ENCODE measurements at places on chromosomes 13 and 19. TPM values are rescaled to one million over a fixed set of nuclear protein-coding genes. Genes with fewer than 3 reads are reported as not detected.

- no peak overlapping the region for H3K4me3 ChIP-seq
- peaks cover 18% of the 10 kb centered on the region for H3K4me1 ChIP-seq
- no peak overlapping the region for H3K27ac ChIP-seq
- no peak for DNase-seq
These were observed 731.3 kb downstream of the UQCRFS1 start for GRCh38 chr19:28481674-28482073.

GRCh38 chr13:67844574-67844973 is 614.4 kb upstream of the PCDH9 start:
- no peaks in the 10 kb centered on the region for H3K4me1 ChIP-seq
- H3K4me3 ChIP-seq: no peak overlapping the region
- no peaks in the 10 kb centered on the region for H3K36me3 ChIP-seq
- DNase-seq: no peak
- no peak overlapping the region for H3K27ac ChIP-seq
- H3K27me3 ChIP-seq: no peaks in the 10 kb centered on the region

- peak overlapping the region; percentile 19 for H3K27ac ChIP-seq
- no peak overlapping the region for H3K4me3 ChIP-seq
- peaks cover 58% of the 10 kb centered on the region for H3K4me1 ChIP-seq
- no peaks in the 10 kb centered on the region for H3K27me3 ChIP-seq
These were observed 26.9 kb downstream of the POU2F2 start for GRCh38 chr19:42105368-42105767.

DNA sequence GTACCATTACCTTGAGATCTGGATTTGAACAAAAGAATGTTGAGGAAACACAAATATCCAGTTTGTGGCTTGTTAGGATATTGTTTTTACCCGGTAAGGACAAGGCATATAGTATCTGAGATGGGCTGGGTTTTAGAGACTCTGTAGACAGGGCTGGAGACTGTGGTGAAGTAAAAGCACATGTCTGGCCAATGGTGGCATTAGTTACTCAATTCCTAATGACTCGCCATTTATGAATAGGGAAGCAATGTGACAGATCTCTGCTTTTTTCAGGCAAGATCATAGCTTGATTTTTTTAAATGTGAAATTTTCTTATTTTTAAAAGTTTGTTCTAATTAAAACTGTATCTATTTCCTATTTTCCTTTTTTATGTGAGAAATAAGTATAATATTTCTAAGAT is 371.1 kb upstream of the SPRY2 start:
- H3K36me3 ChIP-seq: no peaks in the 10 kb centered on the region
- no peak overlapping the region for H3K27ac ChIP-seq
- DNase-seq: no peak

- H3K4me3 ChIP-seq: no peak overlapping the region
- H3K36me3 ChIP-seq: no peaks in the 10 kb centered on the region
- H3K4me1 ChIP-seq: peaks cover 23% of the 10 kb centered on the region
- peak; percentile 39 for DNase-seq
- peaks cover 28% of the 10 kb centered on the region for H3K27me3 ChIP-seq
These were observed 10.1 kb downstream of the GRIN2D start for GRCh38 chr19:48403606-48404005.

DNA sequence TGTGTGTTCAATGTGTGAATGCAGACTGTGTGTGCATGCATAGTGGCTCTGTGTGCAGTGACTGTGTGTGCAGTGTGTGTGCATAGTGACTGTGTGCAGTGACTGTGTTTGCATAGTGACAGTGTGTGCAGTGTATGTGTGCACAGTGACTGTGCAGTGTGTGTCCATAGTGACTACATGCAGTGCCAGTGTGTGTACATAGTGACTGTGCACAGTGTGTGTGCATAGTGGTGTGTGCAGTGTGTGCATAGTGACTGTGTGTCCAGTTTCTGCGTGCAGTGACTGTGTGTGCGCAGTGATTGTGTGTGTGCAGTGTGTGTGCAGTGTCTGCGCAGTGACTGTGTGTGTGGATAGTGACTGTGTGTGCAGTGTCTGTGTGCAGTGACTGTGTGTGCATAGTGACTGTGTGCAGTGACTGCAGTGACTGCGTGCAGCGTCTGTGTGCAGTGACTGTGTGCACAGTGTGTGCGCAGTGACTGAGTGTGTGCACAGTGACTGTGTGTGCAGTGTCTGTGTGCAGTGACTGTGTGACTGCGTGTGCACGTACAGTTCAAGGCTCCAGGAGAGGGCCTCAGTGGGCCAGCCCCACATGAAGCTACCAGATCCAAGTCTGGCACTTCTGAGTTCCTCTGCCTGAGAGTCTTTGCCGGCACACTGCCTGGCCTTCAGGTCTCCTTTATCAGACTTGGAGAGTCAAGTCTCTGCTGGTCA is 90.3 kb downstream of the IER2 start:
- peaks cover 24% of the 10 kb centered on the region for H3K4me1 ChIP-seq
- no peaks in the 10 kb centered on the region for H3K27me3 ChIP-seq
- no peak overlapping the region for H3K4me3 ChIP-seq
- DNase-seq: no peak

DNA sequence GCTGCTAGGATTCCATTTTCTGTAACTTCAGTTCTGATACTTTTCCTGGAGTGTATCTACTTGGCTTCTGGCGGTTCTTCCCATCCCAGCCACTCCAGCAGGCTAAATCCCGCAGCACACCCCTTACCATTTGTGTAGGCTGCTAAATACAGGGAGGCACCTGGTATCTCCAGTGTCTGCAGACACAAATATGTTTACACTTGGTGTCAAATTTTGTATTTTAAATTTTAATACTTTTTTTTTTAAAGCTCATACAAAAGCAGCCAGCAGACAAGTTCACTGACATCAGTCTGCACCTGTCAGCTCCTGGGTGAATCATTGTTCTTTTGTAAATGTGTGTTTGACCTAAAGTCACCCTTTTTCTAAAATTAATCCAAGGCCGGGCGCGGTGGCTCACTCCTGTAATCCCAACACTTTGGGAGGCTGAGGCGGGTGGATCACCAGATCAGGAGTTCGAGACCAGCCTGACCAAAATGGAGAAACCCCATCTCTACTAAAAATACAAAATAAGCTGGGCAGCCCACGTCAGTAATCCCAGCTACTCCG is 3.4 kb upstream of the ZSCAN4 start:
- H3K4me1 ChIP-seq: peaks cover 5% of the 10 kb centered on the region
- H3K27ac ChIP-seq: no peak overlapping the region
- H3K4me3 ChIP-seq: peak overlapping the region; percentile 86
- DNase-seq: no peak
- no peaks in the 10 kb centered on the region for H3K36me3 ChIP-seq
- peaks cover 30% of the 10 kb centered on the region for H3K27me3 ChIP-seq

DNA sequence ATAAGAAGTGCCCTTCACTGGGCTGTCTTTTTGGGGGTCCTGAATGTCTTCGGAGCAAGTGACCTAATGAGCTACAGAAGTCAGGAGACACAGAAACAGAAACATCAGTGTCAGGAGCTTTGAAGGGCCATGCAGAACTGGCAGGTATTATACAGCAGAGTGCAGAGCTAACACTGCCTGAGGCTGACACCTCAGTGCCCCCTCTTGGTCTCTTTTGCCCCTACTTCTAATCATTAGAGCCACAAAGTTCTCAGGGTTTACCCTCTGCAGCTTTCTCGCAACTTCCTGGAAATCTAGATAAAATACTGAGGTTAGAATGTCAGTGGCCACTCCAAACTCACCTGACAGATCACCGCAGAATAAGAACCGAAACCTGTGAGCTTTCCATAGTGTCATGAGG is 172.7 kb downstream of the B3GLCT start:
- H3K27ac ChIP-seq: no peak overlapping the region
- no peaks in the 10 kb centered on the region for H3K4me1 ChIP-seq
- H3K4me3 ChIP-seq: no peak overlapping the region
- no peaks in the 10 kb centered on the region for H3K27me3 ChIP-seq

DNA sequence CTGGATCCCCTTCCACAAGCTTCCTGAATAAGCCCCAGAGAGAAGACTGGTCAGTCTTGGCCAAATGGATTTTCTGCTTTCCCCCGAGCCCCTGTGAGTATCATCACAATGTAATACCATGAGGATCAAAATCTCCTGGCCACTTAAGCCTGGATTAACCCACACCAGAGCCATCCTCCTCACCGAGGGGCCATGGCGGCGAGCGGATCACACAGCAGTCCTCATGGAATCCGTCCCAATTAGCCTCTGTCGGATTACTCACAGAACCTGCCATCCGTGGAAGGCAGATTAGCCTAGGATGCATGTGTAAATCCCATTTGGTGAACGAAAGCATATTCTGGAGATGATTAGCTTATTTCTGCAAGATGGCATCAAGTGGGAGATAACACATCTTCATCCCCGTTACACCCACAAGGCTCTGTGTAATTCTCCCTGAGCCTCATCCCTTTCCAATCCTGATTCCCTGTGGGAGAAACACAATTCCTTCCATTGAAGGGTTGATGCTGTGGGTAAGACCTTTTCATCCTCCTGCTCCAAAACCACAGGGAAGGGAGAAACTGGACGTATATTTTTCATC is 42.5 kb downstream of the GNG7 start:
- H3K36me3 ChIP-seq: peaks cover 13% of the 10 kb centered on the region
- peak overlapping the region; percentile 100 for H3K27ac ChIP-seq
- peaks cover 63% of the 10 kb centered on the region for H3K4me1 ChIP-seq

DNA sequence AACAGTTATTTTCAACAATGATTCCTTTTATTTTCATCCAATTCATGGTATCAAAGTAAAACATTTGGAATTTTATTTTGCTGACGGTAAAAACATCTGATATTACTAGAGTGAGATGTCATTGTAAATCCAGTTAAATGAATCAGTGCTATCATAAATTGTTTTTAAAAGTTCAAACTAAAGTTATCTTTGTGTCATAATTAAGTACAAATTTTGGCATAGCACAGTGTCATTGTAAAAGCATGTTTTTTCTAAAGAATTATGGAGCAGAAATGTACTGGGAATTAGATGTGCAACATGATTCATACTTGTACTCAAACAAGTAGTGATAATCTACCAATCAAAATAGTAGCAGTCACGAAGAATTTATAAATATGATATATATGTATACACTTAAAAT is 92.8 kb downstream of the FAM216B start:
- no peak for DNase-seq
- no peaks in the 10 kb centered on the region for H3K27me3 ChIP-seq
- H3K27ac ChIP-seq: no peak overlapping the region
- H3K4me3 ChIP-seq: no peak overlapping the region

DNA sequence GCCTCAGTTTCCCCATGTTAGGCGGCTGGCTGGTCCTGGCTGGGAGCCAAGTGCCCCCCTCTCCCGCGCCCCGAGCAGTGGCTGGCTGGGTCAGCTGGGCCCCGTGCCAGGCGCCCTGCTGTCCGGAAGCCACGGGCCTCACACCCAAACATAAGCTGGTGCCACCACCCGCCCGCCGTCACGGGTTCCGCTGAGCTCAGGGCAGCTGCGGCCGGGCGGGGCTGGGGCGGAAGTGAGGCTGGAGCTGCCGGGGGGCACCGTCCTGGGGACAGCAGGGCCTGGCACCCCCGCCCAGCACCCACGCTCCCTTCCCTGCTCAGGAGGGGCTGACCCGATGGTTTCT is 19.3 kb downstream of the HCN2 start:
- peaks cover 8% of the 10 kb centered on the region for H3K4me1 ChIP-seq
- no peak for DNase-seq
- H3K36me3 ChIP-seq: no peaks in the 10 kb centered on the region
- H3K4me3 ChIP-seq: no peak overlapping the region
- no peaks in the 10 kb centered on the region for H3K27me3 ChIP-seq
- no peak overlapping the region for H3K27ac ChIP-seq

- H3K4me1 ChIP-seq: peaks cover 4% of the 10 kb centered on the region
- no peak overlapping the region for H3K27ac ChIP-seq
- no peaks in the 10 kb centered on the region for H3K36me3 ChIP-seq
- H3K27me3 ChIP-seq: no peaks in the 10 kb centered on the region
- no peak overlapping the region for H3K4me3 ChIP-seq
These were observed 1308.4 kb downstream of the SLITRK5 start for GRCh38 chr13:88979465-88980175.

GRCh38 chr19:33879818-33880575 is 83.3 kb downstream of the KCTD15 start:
- no peaks in the 10 kb centered on the region for H3K36me3 ChIP-seq
- peaks cover 21% of the 10 kb centered on the region for H3K27me3 ChIP-seq
- H3K27ac ChIP-seq: no peak overlapping the region
- no peak overlapping the region for H3K4me3 ChIP-seq

DNA sequence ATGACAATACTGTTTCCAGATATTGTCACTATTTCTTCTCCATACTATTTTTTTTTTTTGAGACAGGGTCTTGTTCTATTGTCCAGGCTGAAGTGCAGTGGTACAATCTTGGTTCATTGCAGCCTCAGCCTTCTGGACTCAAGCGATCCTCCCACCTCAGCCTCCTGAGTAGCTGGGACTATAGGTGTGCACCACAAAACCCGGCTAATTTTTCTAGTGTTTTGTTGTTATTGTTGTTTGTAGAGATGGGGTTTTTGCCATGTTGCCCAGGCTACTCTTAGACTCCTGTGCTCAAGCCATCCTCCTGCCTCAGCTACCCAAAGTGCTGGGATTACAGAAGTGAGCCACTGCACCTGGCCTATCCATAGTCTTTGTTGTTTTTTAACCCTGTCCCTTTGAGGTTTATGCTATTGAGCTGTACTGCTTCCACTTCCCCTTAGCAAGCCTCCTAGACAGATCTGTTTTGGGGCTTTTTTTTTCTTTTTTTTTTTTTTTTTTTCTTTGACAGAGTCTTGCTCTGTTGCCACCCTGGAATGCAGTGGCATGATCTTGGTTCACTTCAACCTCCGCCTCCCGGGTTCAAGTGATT is 27.6 kb upstream of the MAP3K10 start:
- peak overlapping the region; percentile 95 for H3K27ac ChIP-seq
- H3K27me3 ChIP-seq: no peaks in the 10 kb centered on the region
- DNase-seq: peak; percentile 58
- peaks cover 30% of the 10 kb centered on the region for H3K4me1 ChIP-seq
- peak overlapping the region; percentile 73 for H3K4me3 ChIP-seq

- DNase-seq: no peak
- no peaks in the 10 kb centered on the region for H3K36me3 ChIP-seq
- H3K27me3 ChIP-seq: no peaks in the 10 kb centered on the region
- no peak overlapping the region for H3K4me3 ChIP-seq
- H3K4me1 ChIP-seq: no peaks in the 10 kb centered on the region
These were observed 261.3 kb downstream of the LMO7 start for GRCh38 chr13:75897386-75897785.

DNA sequence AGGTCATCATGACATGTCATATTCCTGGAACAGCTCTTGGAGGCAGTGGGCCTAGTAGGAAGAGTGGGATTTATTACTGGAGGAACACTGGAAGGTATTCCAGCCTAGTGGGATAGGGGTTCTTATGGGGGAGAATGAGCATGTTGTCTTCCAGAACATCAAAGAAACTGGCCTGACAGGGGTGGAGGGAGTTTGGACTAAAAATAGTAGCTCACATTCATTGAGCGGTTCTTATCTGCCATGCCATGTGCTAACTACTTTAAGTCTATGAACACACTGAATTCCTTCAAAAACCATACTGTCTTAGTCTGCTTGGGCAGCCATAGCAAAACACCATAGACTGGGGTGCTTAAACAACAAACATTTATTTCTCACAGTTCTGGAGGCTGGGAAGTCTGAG is 413.6 kb downstream of the HS6ST3 start:
- no peaks in the 10 kb centered on the region for H3K36me3 ChIP-seq
- H3K4me3 ChIP-seq: no peak overlapping the region
- H3K4me1 ChIP-seq: no peaks in the 10 kb centered on the region
- H3K27ac ChIP-seq: no peak overlapping the region
- H3K27me3 ChIP-seq: no peaks in the 10 kb centered on the region

GRCh38 chr19:38386300-38386970 is 1.4 kb downstream of the GGN start:
- H3K4me3 ChIP-seq: no peak overlapping the region
- DNase-seq: no peak
- peaks cover 24% of the 10 kb centered on the region for H3K27me3 ChIP-seq
- peaks cover 37% of the 10 kb centered on the region for H3K36me3 ChIP-seq
- H3K4me1 ChIP-seq: peaks cover 13% of the 10 kb centered on the region

OR7G2 gene
- polyA plus RNA-seq: not detected

LENG9 gene
- polyA plus RNA-seq: 0.62 TPM

FBXO27 gene
- not detected for polyA plus RNA-seq

ZNF99 gene
- 0.37 TPM for polyA plus RNA-seq

TSSK6 gene
- 2.6 TPM for polyA plus RNA-seq

ZNF230 gene
- 5.6 TPM for polyA plus RNA-seq

FUT3 gene
- not detected for polyA plus RNA-seq

LGALS7 gene
- not detected for polyA plus RNA-seq

GPR180 gene
- 1.1 TPM for polyA plus RNA-seq
